ENCODE measurements at places on chromosomes 4 and X. TPM values are rescaled to one million over a fixed set of nuclear protein-coding genes. Genes with fewer than 3 reads are reported as not detected.
A peak's percentile ranks its signal among the peaks of the same experiment; 100 is the strongest.

GRCh38 chr4:39825090-39825489, 127.2 kb downstream of the UBE2K start:
- H3K27me3 ChIP-seq, result no peaks in the 10 kb centered on the region
- H3K4me1 ChIP-seq, result no peaks in the 10 kb centered on the region
- no peak overlapping the region for H3K27ac ChIP-seq
- no peak for DNase-seq
- peaks cover 51% of the 10 kb centered on the region for H3K36me3 ChIP-seq

DNA sequence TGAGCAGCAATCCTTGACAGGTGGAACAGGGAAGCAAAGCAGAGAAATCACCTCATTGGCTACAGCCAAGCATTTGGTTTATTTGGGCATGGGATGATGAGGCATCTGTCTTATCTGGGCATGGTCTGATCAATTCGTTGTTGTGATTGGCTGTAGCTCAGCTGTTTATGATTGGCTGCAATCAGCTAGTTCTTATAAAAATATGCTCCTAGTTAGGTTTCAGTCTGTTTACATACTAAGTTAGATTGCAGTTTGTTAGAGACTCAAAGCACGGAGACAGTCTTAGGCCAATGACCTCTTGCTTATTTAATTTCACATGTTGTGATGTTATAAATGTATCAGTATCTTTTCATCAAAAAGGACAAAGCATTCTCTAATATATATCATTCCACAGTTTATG, 312.0 kb downstream of the PDGFC start:
- no peaks in the 10 kb centered on the region for H3K27me3 ChIP-seq
- no peak overlapping the region for H3K27ac ChIP-seq
- H3K4me1 ChIP-seq, result no peaks in the 10 kb centered on the region
- no peak overlapping the region for H3K4me3 ChIP-seq

PASD1 gene
- not detected for total RNA-seq

DNA sequence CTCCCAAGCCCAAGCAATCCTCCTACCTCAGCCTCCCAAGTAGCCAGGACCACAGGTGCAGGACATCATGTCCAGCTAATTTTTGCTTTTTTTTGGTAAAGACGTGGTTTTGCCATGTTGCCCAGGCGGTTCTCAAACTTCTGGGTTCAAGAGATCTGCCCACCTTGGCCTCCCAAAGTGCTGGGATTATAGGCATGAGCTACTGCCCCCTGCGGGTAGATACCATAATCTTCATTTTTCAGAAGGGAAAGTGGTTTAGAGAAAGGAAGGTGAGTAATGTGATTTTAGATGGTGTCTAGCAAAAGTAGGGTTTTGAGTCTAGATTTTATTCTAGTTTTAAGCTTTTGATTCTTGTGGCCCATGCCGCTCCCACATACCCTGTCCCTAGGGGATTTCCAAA, 205.3 kb upstream of the CLNK start:
- DNase-seq, result no peak
- H3K4me1 ChIP-seq, result peaks cover 8% of the 10 kb centered on the region
- H3K27ac ChIP-seq, result no peak overlapping the region
- H3K4me3 ChIP-seq, result no peak overlapping the region

DNA sequence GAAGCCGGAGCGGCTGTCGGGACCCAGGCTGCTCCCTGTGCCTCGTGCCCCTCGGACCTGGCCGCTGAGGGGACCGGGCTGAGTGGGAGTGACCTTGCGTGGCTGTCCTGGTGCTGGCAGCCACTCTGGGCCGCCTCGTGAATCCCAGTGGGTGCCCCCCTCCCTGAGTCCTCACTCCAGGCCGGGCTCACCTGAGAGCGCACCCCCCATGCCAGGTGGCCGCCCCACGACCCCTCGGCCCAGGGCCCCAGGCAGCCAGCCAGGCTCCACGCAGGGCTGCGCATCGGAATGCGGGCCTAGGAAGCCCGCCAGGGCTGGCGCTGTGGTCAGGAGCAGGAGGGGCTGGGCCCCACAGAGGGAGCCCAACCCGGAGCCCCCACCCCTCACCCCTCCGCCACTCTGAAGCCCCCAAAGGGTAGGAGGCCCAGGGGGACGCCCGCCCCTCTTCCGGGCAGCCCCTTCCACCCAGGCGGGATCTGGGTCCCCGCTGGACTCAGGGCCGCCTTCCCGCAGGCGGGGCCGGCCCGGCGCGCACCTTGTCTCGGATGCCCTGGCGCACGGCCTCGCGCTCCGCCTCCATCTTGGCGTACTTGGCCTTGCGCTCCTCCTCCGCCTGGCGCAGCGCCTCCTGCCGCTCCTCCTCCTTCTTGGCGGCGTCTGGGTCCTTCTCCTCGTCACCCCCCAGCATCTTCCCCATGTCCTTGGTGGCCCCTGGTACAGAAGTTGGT, 33.9 kb downstream of the CPLX1 start:
- peaks cover 15% of the 10 kb centered on the region for H3K4me1 ChIP-seq
- peaks cover 83% of the 10 kb centered on the region for H3K27me3 ChIP-seq
- H3K4me3 ChIP-seq, result peak overlapping the region; percentile 16
- no peak overlapping the region for H3K27ac ChIP-seq
- DNase-seq, result no peak

DNA sequence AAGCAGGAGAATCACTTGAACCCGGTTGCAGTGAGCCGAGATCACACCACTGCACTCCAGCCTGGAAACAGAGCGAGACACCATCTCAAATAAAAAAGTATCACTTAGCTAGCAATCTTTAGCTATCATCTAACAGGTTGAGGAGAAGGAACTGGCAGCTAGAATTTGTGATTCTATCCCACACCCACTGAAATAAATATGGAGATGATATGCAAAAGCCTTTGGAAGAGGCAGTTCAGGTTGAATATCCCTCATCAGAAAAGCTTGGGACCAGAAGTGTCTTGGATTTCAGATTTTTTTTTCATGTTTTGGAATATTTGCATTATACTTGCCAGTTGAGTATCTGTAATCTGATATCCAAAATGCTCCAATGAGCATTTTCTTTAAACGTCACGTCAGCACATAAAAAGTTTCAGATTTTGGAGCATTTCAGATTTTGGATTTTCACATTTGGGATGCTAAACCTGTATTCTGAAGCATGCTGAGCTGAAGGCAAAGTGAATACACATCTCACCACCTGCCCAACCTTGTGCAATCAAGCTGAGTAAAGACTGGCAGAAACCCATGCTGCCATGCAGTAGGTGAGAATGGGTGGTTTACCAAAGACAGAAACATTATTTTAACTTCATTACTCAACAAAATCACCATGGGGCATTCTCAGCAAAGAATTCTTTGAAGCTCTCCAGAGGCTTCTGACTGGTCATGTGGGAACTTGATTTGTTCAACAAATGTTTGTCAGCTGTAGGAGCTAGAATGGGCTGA, 159.3 kb downstream of the SH3KBP1 start:
- no peaks in the 10 kb centered on the region for H3K36me3 ChIP-seq
- no peaks in the 10 kb centered on the region for H3K27me3 ChIP-seq
- no peak overlapping the region for H3K4me3 ChIP-seq
- DNase-seq, result no peak
- peaks cover 16% of the 10 kb centered on the region for H3K4me1 ChIP-seq

- peak overlapping the region; percentile 85 for H3K27ac ChIP-seq
- no peak overlapping the region for H3K4me3 ChIP-seq
- H3K27me3 ChIP-seq, result no peaks in the 10 kb centered on the region
- H3K36me3 ChIP-seq, result no peaks in the 10 kb centered on the region
- no peak for DNase-seq
- H3K4me1 ChIP-seq, result peaks cover 60% of the 10 kb centered on the region
These were observed 10.1 kb upstream of the SH3TC1 start for GRCh38 chr4:8188743-8189550.

GRCh38 chr4:152947311-152947710, 11.2 kb downstream of the FHDC1 start:
- H3K27me3 ChIP-seq, result no peaks in the 10 kb centered on the region
- no peak overlapping the region for H3K4me3 ChIP-seq

GRCh38 chr4:121978172-121978516, 26.3 kb upstream of the TRPC3 start:
- H3K36me3 ChIP-seq, result no peaks in the 10 kb centered on the region
- no peaks in the 10 kb centered on the region for H3K27me3 ChIP-seq
- H3K4me3 ChIP-seq, result no peak overlapping the region

DNA sequence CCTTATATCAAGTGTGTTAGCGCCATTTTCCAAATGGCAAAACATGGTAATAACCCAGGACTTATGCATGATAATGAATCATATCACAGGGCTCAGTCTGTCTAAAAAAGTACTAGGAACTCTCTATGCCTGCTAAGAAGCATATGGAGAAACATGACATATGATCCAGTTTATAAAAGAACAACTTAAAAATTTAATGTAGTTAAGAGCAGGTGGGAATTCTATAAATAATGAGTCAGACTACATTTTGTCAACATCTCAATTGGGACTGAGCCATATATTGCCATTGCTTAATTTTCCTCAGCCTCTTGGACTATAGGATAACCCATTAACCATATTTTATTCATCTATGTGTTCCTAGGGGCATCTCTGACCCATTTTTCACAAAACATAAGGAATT, 360.4 kb upstream of the AGA start:
- no peak overlapping the region for H3K27ac ChIP-seq
- no peaks in the 10 kb centered on the region for H3K36me3 ChIP-seq
- no peaks in the 10 kb centered on the region for H3K27me3 ChIP-seq
- DNase-seq, result no peak
- no peak overlapping the region for H3K4me3 ChIP-seq

DNA sequence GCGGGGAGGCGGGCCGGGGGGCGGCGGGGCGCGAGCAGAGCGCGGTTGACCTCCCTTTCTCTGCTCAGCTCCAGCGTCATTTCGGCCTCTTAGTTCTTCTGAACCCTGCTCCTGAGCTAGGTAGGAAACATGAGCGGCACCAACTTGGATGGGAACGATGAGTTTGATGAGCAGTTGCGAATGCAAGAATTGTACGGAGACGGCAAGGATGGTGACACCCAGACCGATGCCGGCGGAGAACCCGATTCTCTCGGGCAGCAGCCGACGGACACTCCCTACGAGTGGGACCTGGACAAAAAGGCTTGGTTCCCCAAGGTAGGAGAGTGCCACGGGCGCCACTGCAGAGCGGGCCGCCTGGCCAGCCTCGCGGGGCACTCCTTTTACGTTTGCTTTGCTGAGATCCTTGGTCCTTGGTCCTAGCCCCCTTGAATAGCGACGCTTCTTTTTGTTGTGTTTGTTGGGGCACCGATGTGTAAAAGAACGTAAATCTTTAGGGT, at the start of gene HTATSF1:
TSS of gene HTATSF1 (plus strand) at position 37 of the 497 bp plus-strand sequence. CDS start at position 130, 93 bp downstream.
- H3K4me1 ChIP-seq, result peaks cover 9% of the 10 kb centered on the region
- peak; percentile 88 for DNase-seq
- H3K27me3 ChIP-seq, result no peaks in the 10 kb centered on the region
- peaks cover 18% of the 10 kb centered on the region for H3K36me3 ChIP-seq
- peak within 1 kb of the TSS; percentile 66 for H3K4me3 ChIP-seq
- peak within 1 kb of the TSS; percentile 96 for H3K27ac ChIP-seq

DNA sequence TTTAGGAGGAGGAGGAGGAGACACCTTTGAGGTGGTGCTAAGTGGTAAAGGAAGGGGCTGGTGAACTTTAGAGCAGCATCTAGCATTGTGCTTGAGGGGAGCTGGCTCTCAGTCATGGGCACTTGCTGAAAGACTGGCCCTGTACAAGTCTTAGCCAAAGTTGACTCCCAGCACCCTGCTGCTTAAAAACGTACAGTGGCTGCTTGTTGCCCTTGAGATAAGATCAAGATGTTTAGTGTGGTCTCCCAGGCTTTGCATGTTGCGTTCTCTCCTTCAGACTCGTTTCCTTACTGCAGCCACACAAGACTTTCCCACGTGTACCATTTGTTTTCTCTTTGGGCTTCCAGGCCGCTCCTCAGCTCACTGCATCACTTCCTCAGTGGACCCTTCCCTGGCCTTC, 1.8 kb downstream of the MED28 start:
- no peaks in the 10 kb centered on the region for H3K36me3 ChIP-seq
- H3K4me1 ChIP-seq, result peaks cover 24% of the 10 kb centered on the region
- H3K4me3 ChIP-seq, result peak overlapping the region; percentile 89
- H3K27me3 ChIP-seq, result no peaks in the 10 kb centered on the region

GRCh38 chrX:153744210-153745066, 19.6 kb upstream of the PLXNB3 start:
- H3K27ac ChIP-seq, result no peak overlapping the region
- H3K36me3 ChIP-seq, result no peaks in the 10 kb centered on the region
- H3K27me3 ChIP-seq, result no peaks in the 10 kb centered on the region
- no peak overlapping the region for H3K4me3 ChIP-seq
- peaks cover 43% of the 10 kb centered on the region for H3K4me1 ChIP-seq

- peaks cover 3% of the 10 kb centered on the region for H3K4me1 ChIP-seq
- no peak overlapping the region for H3K4me3 ChIP-seq
- no peak for DNase-seq
- H3K27ac ChIP-seq, result no peak overlapping the region
- H3K36me3 ChIP-seq, result no peaks in the 10 kb centered on the region
- H3K27me3 ChIP-seq, result no peaks in the 10 kb centered on the region
These were observed 66.5 kb downstream of the SLIT2 start for GRCh38 chr4:20318001-20318908.

DNA sequence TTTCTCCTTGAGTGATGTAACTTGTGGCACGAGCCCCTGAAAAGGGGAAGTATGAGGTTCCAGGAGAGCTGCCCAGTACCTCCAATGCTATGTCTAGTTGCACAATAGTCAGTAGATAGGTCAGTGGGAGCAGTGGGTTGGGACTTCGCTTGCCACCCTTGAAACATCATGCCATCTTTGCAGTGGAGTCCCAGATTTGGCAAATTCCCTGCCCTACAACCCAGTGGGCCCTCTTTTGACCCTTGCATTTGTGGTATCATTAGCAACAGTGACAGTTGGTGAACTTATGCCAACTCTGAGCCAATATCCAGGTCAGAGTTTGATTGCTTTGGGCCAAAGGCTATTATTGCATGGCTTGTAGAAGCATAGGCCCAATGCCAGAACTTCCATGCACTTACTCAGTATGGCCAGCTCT, 12.3 kb downstream of the FHL1 start:
- no peak overlapping the region for H3K4me3 ChIP-seq
- H3K27ac ChIP-seq, result no peak overlapping the region
- no peak for DNase-seq
- peaks cover 6% of the 10 kb centered on the region for H3K4me1 ChIP-seq
- no peaks in the 10 kb centered on the region for H3K27me3 ChIP-seq

ADH5 gene
- 60.3 TPM for total RNA-seq

DNA sequence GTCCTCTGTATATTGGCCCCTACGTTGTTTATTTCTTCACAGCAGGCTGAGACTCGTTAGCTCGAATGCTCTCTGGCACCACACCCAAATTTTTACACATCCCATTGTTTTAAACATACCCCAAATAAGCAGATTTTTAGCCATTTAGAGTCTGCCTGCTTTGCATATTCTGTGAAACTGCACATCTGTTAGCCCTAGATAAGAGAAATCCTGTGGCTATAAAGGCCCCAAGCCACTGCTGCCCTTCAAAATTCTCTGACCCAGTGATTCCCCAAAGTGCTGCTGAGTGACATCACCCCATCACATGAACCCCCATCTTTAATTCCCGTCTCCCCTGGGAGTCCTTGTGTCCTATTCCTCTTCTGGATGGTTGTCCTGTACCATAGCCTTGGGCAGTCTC, 20.8 kb downstream of the TEX13C start:
- no peaks in the 10 kb centered on the region for H3K36me3 ChIP-seq
- no peak overlapping the region for H3K4me3 ChIP-seq
- H3K27me3 ChIP-seq, result no peaks in the 10 kb centered on the region
- H3K4me1 ChIP-seq, result no peaks in the 10 kb centered on the region
- no peak for DNase-seq
- no peak overlapping the region for H3K27ac ChIP-seq

GRCh38 chr4:74738464-74739143, 55.7 kb downstream of the BTC start:
- no peak overlapping the region for H3K27ac ChIP-seq
- no peaks in the 10 kb centered on the region for H3K36me3 ChIP-seq
- DNase-seq, result no peak
- no peaks in the 10 kb centered on the region for H3K4me1 ChIP-seq
- no peaks in the 10 kb centered on the region for H3K27me3 ChIP-seq
- no peak overlapping the region for H3K4me3 ChIP-seq
